ENCODE measurements at places on chromosomes 3 and 15.
A peak's percentile ranks its signal among the peaks of the same experiment; 100 is the strongest.

- H3K4me3 ChIP-seq: no peak overlapping the region
- H3K4me1 ChIP-seq: no peaks in the 10 kb centered on the region
- no peaks in the 10 kb centered on the region for H3K36me3 ChIP-seq
Measured at GRCh38 chr3:126537116-126537729, 13.3 kb downstream of the CHST13 start.

DNA sequence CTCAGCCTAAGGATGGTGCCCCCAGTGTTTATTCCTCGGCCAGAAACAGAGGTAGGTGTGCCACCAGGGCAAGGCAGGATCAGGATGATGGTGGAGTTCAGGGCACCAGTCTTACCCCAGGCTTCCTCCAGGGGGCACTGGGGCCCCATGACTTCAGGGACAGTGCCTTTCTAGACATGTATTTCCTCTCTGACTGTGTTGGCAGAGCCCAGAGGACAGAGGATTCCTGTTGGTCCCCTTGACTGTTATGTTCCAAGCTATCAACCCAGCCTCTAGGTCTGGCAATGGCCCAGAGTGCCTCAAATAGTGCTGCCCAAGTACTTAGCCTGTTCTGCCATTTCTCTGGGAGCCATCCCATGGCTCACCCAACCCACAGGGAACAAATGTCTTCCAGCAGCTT is 2.8 kb downstream of the HEMK1 start:
- H3K4me1 ChIP-seq: peaks cover 89% of the 10 kb centered on the region
- peak; percentile 77 for DNase-seq
- peak overlapping the region; percentile 53 for H3K27ac ChIP-seq
- H3K27me3 ChIP-seq: no peaks in the 10 kb centered on the region
- no peak overlapping the region for H3K4me3 ChIP-seq
- peaks cover 3% of the 10 kb centered on the region for H3K36me3 ChIP-seq

DNA sequence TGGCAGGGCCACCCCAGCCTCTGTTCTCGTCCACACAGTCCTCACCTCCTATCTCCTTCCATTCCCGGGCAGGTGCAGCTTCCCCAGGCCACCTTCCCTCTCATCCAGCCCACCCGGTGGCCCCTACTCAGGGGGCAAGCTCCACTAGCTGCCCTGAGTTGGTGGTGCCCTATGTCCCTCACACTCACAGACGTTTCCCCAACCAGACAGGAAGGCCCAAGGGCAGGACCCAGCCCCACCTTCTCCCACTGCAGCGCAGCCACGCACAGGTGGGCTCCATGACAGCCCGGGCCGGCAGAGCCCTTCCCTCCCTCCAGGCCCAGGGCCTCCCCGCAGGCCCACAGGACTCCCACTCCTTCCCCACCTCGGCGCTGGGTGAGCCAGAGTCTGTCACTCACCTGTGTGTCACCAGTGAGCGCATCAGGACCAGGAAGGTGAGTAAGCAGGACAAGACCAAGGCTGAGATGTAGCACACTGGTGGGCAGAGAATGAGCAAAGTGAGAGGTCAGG is 11.1 kb downstream of the ISLR start:
- no peak for DNase-seq
- H3K27ac ChIP-seq: no peak overlapping the region
- no peaks in the 10 kb centered on the region for H3K27me3 ChIP-seq

DNA sequence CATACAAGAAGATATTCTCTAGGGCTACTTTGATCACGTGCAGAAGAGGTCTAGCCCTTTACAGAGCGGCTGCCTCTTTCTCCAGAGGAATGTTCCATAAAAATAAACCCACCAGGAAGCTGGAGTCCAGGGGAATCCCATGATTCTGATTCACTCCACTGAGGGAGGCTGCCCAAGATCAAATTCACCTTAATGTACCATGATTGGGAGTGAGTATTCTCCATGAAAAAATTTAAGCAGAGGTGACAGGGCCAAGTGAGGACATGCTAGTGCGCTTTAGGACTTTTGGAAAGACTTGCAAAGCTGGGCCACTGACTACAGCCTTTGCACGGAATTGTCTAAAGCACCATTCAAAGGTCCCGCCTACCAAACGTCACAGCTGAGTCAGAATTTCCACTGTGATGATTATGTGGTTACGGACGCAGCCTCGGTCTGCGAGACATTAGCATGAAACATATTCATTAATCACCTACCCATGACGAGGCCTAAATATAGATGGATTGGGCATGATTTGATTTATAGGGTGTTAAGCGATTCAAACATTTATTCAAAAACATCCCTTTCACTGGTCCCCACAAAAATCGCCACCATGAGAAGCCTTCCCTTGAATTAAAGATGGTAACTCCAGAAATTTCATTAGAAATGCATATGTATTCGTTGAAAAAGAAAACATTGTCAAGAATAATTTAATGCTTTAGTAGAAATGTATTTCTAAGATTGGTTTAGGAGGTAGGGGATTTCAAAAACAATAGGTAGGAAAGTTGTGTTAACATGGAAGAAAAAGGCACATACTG is 152.6 kb downstream of the GREM1 start:
- H3K4me1 ChIP-seq: no peaks in the 10 kb centered on the region
- no peak for DNase-seq
- H3K4me3 ChIP-seq: no peak overlapping the region
- no peaks in the 10 kb centered on the region for H3K27me3 ChIP-seq

GRCh38 chr3:93988283-93988682 is 8.3 kb downstream of the ARL13B start:
- H3K4me1 ChIP-seq: no peaks in the 10 kb centered on the region
- DNase-seq: no peak
- H3K27ac ChIP-seq: no peak overlapping the region
- no peak overlapping the region for H3K4me3 ChIP-seq
- H3K27me3 ChIP-seq: no peaks in the 10 kb centered on the region

- H3K4me1 ChIP-seq: peaks cover 73% of the 10 kb centered on the region
- no peaks in the 10 kb centered on the region for H3K36me3 ChIP-seq
- H3K27ac ChIP-seq: peak overlapping the region; percentile 69
- DNase-seq: peak; percentile 62
Measured at GRCh38 chr3:108099679-108100428, 9.0 kb upstream of the CD47 start.

Data from natural killer cell (primary cell).